Lung microvascular endothelial cell (primary cell): ENCODE measurements at places on chromosomes 5 and 9.

DNA sequence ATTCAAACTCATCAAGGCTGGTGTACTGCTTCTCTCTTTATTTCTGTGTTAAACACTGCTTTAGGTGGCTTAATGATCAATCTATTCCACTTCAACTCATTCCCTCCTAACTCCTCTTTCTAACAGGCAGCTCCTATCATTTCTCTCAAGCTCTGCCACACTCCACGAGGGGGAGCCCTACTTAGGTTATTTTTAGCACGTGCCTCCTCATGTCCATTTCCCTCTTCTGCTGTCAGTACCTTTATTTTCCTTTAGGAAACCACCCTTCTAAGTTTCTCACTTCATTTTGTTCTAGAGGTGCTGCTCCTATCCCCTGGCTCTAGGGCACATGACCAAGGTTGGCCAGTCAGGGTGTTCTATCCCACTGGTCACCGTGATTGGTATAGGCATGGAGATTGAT, 6.7 kb upstream of the BRINP1 start:
- DNase-seq = peak; percentile 38

GRCh38 chr5:3324421-3325101, 271.1 kb upstream of the IRX1 start:
- DNase-seq = no peak

GRCh38 chr5:156794687-156795086, 55.4 kb upstream of the PPP1R2B start:
- DNase-seq = no peak

GRCh38 chr9:70315389-70315788, 56.6 kb downstream of the SMC5 start:
- DNase-seq = peak; percentile 6

- no peak for DNase-seq
These were observed 26.0 kb downstream of the ERCC6L2 start for GRCh38 chr9:95901506-95901905.

DNA sequence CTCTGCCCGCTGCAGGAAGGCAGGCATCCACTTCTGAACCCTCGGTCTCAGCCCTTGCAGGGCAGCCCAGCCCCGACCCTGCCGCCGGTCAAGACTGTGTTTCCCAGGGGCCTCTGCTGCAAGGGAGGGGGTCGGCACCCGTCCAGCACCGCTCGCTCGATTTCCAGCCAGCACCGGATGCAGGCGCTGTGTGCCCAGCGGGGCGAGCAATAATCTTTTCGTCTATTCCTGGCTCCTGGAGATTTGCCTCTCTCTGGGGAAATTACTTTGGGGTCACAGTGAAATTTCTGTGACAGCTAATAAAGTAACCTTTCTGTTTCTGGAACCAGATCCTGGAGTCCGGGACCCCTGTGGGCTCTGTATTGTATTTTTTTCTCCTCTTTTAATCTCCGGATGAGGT, 155.3 kb downstream of the COL23A1 start:
- peak; percentile 33 for DNase-seq

DNA sequence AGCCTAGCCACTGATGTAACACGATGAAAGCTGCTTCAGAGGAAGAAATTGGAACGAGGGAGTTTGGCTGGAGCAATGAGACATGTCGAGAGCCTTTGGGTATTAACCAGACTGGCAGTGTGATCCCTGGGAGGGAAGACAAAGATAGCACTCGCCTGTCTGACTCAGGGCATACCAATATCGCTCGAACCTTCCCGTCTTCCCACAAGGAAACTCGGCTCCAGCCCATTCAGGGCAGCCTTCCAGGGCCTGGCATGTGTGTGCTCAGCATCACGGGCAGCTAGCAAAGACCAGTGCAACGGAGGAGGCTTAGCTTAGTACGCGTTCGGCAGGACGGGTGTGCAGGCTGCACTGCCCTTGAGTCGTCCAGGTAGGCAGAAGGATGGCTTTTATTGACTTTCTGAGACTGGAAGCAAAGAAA, 356.9 kb upstream of the WWC1 start:
- no peak for DNase-seq

DNA sequence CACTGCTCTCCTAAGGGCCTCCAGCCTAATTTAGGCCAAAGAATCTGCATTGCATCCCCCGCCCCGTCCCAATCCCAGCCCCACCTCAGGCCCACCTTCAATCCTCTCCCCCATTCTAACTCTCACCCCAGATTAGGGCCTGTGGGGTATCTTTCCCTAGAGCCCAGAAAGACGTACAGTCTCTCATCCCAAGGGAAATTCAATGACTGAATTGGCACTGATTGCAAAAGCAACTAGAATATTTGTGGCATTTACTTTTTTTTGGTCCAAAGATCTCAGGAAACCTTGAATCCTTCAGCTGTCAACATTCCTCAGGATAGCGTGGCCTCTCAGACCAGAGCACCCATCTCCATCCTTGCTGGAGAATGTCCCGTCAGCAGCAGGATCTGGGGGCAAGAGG, 30.6 kb downstream of the TRMO start:
- no peak for DNase-seq
